Cerebellar nuclear complex (tissue), 1 donor: ENCODE measurements at places on chromosomes 12 and 14.

DNA sequence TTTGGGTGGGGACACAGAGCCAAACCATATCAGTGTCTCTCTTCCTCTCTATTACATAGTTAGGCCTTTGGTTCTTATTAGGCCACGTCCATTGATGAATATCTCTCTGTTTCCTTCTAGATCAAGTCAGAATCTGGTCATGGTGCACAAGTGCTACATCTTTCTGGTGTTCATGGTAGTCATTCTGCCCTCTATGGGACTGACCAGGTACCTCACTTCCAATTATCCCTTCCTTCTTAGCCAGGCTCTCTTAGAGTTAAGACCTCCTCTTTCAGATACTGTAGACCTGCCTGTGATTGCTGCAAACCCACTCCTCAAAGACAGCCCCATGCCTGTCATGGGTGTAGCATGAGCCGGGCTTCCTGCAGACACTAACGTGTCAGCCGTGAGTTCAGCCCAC lies 25.2 kb downstream of the NGB start:
- DNase-seq: no peak

- DNase-seq: no peak
Observed at GRCh38 chr12:29782285-29782870, 1.4 kb downstream of the TMTC1 start.

DNA sequence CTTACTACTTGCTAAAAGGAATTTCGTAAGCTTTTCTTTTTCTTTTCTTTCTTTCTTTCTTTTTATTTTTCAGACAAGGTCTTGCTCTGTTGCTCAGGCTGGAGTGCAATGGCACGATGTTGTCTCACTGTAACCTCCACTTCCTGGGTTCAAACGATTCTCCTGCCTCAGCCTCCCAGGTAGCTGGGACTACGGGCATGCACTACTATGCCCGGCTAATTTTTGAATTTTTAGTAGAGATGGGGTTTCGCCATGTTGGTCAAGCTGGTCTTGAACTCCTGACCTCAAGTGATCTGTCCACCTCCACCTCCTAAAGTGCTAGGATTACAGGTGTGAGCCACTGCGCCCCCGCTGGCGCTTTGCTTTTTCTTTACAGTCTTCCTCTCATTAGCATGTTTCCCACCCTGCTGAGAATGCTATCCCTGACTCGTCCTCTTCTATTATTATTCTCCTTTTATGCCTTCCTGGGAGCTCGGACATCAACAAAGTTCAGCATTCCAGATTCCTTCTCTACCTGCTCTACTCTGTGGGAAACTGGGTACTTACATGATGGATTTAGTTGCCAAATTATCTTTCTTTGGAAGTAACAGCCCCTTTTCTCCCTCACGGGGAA lies 3.1 kb downstream of the MTHFD1 start:
- no peak for DNase-seq

- DNase-seq: no peak
Observed at GRCh38 chr12:4112290-4112689, 161.3 kb upstream of the CCND2 start.

DNA sequence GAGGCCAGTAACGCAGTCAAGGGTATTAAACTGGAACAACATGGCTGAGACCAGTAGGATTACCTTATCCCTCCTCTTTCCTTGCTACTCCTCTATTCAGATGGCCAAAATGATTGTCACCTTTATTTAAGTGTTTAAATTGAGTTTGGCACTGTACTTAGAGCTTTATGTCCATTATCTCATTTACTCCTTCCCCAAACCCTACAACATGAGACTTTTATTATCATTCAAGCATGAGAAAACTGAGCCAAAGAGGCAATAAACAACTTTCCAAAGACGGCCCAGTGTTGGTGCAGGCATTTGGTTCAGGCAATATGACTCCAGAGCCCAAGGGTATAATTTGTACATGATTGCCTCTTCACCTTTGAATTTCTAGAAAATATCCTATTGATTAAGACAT lies 370.9 kb upstream of the KITLG start:
- no peak for DNase-seq

DNA sequence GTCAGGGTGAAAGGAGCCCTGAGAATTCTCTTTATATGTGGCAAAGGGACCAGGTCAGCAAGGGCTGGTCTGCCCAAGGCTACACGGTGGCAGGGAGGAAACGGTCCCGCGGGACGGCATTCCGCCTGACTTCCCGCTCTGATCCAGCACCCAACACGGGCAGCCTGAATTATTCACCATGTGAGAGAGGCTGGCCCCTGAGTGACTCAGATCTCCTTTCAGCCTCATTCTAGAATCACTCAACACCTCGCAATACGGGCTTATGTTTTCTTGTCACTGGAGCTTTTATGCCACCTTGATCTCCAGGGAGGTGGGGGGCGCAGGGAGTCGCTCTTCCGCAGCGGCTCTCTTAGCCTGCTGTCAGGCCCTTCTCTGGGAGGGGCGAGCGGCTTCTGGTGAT lies 8.5 kb downstream of the LRTM2 start:
- DNase-seq: no peak

DNA sequence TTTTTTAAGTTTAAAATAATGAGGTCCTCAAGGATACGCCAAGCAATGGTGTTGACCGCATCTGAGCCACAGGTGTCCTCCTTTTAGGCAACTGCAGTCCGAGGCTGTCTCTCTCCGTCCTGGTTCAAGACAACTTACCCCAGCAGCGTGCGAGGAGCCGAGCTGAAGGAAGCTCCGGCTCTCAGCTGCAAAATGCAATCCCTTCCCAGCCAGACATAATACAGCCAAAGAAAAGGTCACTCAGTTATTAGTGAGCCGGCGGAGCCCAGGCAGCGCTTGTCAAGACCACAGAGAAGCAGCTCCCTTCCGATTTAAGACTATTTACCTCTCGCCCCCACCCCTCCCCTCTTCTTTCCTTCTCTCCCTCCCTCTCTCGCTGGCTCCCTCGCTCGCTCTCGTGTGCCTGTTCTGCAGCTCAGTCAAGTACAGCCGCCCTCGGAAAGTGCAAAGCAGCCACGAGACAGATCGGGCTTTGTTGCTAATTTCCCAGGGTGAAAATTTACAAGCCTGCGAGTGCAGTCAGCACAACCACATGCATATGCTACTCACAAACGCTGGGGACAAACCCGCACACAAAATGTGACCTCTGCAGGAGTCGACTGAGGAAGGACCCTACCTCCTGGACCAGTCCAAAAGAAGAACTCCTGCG lies 363 bp upstream of the LMO3 start:
- DNase-seq: no peak

- DNase-seq: no peak
Observed at GRCh38 chr12:114473018-114473417, 67.1 kb upstream of the TBX5 start.
